ENCODE measurements at places on chromosomes 13 and 19. TPM values are rescaled to one million over a fixed set of nuclear protein-coding genes. Genes with fewer than 3 reads are reported as not detected.

- DNase-seq: no peak
Observed at GRCh38 chr19:1748115-1748872, 5.0 kb upstream of the ONECUT3 start.

DNA sequence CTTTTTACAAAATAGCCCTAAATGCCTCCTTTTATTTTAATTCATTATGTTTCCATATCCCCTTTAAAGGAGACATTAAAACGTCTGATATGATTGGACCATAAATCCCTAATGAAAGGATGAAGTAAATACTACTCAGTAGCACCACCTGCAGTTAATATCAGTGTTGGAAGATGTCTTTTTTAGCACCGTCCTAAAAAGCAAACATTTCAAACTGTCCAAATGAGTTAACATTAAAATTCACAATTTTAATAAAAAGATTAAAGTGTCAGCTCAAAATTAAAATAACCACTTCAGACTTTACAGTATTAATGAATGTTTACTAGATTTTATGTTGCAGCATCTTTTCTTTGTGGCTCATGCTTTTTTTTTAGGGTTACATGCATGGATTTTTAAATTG, 12.3 kb downstream of the ZNF507 start:
- no peak for DNase-seq

DNA sequence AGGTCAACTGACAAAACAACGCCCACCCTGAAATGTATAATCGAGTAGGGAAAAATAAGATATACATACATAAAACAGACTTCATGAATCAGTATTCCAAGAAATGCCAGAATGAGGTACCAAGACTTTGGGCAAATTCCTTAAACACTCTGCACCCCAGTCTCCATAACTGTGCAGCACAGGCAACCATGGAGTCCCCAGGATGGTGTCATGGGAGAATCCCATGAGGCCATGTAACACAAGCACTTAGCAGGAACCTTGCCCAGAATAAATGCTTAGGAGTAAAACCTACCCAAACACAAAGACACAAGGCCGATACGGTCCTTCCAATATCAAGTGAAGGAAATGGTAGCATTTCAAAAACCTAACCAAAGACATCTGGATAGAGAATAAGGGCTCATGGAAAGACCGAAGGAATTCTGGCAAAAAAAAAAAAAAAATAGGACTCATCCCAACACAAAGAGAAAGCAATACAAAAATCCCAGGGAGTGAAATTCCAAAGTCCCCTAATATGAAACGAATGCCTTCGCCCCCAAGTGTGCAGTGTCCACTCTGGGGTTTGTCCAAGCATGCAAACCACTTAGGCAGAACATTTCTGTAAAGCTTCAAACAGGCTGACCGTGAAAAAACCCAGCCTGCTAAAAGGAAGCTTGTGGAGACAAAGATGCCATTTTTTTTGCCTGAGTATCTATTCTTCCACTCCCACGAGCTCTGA, 11.1 kb downstream of the ZC3H4 start:
- DNase-seq: no peak

CEACAM4 gene
- total RNA-seq: not detected

SIGLEC8 gene
- total RNA-seq: not detected

NKG7 gene
- not detected for total RNA-seq

C19orf38 gene
- not detected for total RNA-seq

GRCh38 chr13:30504081-30504480, 38.3 kb upstream of the HMGB1 start:
- no peak for DNase-seq

DNA sequence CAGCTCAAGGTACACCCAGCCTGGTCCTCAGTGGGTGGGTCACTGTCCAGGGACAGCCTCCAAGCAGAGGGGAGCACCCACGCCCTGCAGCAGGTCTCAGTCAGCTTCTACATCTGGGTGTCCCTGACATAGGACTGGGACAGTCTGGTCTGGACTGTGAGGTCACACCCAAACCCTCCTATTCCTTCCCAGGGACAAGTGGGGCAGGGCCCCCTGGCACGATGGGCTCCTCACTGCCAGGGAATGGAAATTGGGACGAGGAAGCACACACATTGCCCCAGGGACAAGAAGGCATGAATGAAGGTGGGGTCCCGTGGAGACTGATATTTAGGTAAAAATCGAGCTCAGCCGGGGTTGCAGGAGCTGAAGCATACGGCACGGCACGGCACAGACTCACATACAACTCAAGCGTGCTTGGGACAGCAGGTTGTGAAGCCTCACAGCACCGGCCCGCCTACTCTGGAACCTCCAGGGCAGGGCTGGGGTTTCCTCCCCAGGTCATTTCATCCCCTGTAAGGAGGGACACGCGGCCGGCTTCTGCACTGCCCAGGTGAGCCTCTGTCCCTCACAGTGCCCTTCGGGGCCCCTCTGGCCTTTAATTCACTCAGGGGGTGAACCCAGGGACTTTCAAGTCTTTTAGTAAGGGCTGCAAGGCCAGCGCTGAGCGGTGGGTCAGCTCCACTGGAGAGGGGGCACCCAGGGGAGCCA, 3.5 kb downstream of the PNMA8B start:
- DNase-seq: no peak

GRCh38 chr13:111902726-111903125, 164.2 kb upstream of the SOX1 start:
- no peak for DNase-seq

SLC17A7 gene
- not detected for total RNA-seq

KLK11 gene
- not detected for total RNA-seq

DNA sequence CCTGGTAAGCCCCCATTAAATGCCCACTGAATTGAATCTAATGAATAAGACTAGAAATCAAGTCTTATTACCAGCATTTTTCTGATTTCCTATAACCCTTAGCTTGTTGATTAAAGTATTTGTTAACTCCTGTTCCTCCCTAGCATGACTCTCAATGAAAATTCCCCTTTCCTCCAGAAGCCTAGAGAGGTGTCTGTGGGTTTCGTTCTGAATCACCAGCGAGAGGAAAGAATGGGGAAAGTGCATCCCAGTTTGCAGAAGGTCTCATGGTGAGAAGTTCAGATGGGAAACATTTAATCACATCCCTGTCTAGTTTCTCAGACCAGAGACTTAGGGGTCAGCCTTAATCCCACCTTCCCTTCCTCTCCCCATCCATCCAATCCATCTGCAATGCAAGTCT, 26.9 kb downstream of the POU2F2 start:
- DNase-seq: no peak

- DNase-seq: no peak
Observed at GRCh38 chr13:50969691-50970090, 60.1 kb downstream of the RNASEH2B start.

PRSS57 gene
- total RNA-seq: 0.07 TPM

DNA sequence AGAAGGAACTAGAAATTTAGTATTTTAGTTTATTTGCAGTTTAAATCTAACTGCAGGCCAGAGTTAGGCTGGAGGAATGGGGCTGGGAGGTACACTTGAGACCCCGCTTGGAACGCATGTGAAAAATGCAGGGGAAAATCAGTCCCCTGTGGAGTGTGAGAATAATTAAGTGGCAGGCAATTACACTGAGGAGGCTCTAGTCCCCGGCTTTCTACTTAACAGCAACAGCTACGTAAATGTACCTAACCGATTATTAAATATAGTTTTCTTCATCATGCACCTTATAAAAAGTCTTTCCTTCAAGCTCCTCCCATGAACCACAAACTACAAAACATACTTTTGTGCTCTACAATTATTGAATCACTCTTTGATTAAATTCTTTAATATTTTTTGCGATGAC, 804 bp downstream of the ZNF708 start:
- DNase-seq: no peak

NPHS1 gene
- not detected for total RNA-seq

- no peak for DNase-seq
Observed at GRCh38 chr19:18771328-18772242, 19.5 kb downstream of the COMP start.

GRCh38 chr13:46317120-46317519, 69.9 kb downstream of the RUBCNL start:
- DNase-seq: no peak
